OCI-LY7 (cell line): ENCODE measurements at places on chromosomes 12 and 14. TPM values are rescaled to one million over a fixed set of nuclear protein-coding genes. Genes with fewer than 3 reads are reported as not detected.

Gene ATL1
- 1.1 and 1.6 TPM in 2 replicates for total RNA-seq

Gene PPP1R1A
- total RNA-seq, result not detected in 2 replicates

Gene RNF212B
- not detected in 2 replicates for total RNA-seq

Gene HCAR2
- total RNA-seq, result not detected in 2 replicates

Gene PTHLH
- total RNA-seq, result not detected in 2 replicates

Gene CAPZA3
- total RNA-seq, result not detected in 2 replicates

Gene LRTM2
- total RNA-seq, result not detected in 2 replicates

Gene TESPA1
- total RNA-seq, result 21.9 and 24.1 TPM in 2 replicates

Gene PPFIA2
- not detected in 2 replicates for total RNA-seq

Gene RASSF8
- total RNA-seq, result not detected in 2 replicates

Gene KERA
- total RNA-seq, result not detected in 2 replicates

Gene LRRIQ1
- not detected in 2 replicates for total RNA-seq

Gene DPPA3
- total RNA-seq, result not detected in 2 replicates

Gene EIF2B1
- total RNA-seq, result 69.8 and 72.8 TPM in 2 replicates

Gene FBLN5
- total RNA-seq, result 0.74 and 0.91 TPM in 2 replicates

Gene MYO1H
- total RNA-seq, result 0.11 and 0.59 TPM in 2 replicates

Gene HOXC6
- 2.7 and 3.7 TPM in 2 replicates for total RNA-seq

Gene C12orf54
- not detected in 2 replicates for total RNA-seq

Gene IL25
- total RNA-seq, result not detected in 2 replicates

Gene ZFHX2
- total RNA-seq, result 1.2 and 1.8 TPM in 2 replicates

Gene HOXC10
- total RNA-seq, result 0.25 TPM in 1 of 2 replicates, not detected in the other

Gene IFNG-AS1
- 36.8 and 37.8 TPM in 2 replicates for total RNA-seq
